Non-pigmented ciliary epithelial cell (primary cell): ENCODE measurements at places on chromosomes 1 and 21.
A peak's percentile ranks its signal among the peaks of the same experiment; 100 is the strongest.

- no peak for DNase-seq
These were observed 369.6 kb upstream of the USP24 start for GRCh38 chr1:55584526-55585401.

DNA sequence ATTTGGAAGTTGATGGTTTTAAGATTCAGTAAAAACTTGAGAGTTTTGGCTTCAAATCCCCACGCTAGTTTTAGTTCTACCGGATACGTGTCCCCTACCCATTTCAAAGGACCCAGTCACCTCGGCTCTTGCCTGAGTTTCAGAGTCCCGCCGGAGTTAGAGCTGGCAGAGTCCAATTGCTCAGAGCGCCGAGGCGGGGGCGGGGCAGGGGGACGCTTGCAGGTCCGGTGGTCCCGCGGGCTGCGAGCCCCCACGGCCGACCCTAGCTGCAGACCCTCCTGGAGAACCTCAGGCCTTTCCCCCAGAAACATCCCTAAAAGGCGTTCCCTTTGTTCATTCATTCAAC is 765 bp upstream of the VPS45 start:
- no peak for DNase-seq

GRCh38 chr1:206572835-206573234 is 39.4 kb downstream of the EIF2D start:
- DNase-seq: no peak

GRCh38 chr1:7885513-7886404 is 32.9 kb upstream of the UTS2 start:
- no peak for DNase-seq

- DNase-seq: peak; percentile 22
These were observed 18.8 kb downstream of the RGS13 start for GRCh38 chr1:192654591-192655251.

DNA sequence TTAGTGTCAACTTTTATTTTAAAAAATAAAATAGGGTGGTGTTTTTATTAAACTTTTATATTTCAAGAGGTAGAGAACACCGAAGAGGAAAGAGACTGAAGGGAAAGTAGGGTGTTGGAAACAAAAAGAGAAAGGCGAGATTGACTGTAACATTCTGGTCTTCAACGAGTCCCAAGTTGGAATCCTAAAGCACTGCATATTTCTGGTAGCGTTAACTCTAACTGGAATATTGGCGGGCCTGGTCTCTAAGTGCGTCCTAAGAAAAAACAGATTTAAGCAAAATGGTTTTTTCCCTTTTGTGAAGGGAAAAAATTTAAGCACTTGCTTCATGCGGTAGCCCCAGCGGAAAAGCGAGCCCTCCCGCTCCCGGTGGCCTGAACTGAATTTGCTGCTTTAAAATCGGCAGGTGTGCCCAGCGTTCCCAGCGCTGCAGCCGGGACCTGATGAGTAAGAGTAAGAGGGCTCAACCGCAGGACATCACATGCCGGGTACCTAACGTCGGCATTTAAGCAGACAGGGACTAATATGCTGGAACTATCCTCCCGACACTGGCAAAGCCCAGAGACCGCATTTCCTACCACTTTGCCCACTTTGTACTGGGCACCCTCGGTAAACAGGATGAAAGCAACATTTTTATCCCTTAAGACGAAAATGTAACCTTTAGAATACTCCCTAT is 30.5 kb upstream of the NFIA start:
- no peak for DNase-seq

DNA sequence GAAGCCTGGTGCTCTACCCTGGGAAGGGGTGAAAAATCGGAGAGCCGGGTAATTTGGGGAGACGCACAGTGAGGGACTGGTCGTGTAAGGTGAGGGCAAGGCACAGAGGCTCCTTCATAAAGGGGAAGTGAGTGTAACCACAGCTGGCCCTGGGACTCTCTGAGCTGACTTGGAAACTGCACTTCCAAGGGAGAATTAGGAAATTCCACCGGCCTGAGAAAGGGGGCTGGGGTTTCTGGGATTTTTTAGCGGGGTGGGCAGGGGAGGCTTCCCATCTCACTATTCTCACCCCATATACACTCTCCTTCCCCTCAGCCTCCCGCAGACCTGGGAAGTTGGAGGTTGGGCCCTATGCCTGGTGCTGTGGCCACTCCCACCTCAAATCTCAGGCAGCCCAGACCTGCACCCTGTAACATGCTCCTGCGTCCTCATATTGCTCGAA is 88.3 kb upstream of the IPO9 start:
- DNase-seq: no peak

DNA sequence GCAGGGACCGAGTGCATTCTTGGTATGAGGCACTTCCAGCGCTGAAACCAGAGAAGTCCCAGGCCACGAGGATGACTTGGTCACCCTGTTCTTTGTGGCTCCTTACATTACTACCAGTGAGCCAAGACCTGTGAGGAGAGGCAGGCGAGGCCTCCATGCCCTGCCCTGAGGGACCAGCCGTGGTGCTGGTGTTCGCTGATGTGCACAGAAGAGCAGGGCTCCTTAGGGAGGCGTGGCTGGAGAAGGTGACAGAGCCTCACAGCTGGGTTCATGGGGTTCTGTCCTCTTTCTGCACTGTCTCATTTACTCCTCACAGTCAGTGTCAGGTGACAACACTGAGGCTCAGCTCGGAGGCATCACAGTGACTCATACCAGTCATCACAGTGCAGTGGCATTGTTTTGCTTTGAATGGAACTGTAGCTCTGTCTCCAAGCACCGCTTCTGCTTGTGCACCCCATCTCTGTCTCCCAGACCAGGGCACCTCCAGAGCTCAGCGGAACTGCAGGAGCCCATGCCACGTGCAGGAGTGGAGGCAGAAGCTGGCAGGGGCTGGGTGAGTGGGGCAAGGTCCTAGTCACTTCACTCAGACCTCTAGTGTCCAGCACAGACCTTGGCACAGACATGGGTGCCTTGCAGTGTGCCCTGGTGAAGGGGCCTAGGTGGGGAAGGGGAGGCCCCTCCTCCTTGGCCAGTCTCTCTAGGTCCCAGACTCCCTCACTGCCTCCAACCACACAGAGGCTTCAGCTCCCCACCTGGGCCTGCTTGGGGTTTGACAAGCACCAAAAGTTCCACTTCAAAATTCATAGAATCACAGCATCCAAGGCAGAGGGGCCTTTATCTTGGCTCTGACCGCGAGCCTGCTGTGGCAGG is 310.9 kb downstream of the MATN1 start:
- no peak for DNase-seq

GRCh38 chr1:33712186-33712585 is 151.7 kb upstream of the HMGB4 start:
- no peak for DNase-seq

DNA sequence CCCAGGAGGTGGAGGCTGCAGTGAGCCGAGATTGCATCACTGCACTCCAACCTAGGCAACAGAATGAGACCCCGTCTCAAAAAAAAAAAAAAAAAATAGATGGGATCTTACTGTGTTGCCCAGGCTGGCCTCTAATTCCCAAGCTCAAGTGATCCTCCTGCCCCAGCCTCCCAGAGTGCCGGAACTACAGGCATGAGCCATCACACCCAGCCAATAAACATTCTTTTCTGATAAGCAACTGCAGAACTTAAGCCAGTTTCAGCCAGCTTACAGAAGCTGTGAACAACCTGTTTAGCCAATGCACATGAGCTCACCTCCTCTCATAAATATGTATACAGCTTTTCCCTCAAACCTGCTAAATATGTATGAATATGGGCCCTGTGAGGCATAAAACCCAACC is 3.1 kb upstream of the MIIP start:
- DNase-seq: no peak

DNA sequence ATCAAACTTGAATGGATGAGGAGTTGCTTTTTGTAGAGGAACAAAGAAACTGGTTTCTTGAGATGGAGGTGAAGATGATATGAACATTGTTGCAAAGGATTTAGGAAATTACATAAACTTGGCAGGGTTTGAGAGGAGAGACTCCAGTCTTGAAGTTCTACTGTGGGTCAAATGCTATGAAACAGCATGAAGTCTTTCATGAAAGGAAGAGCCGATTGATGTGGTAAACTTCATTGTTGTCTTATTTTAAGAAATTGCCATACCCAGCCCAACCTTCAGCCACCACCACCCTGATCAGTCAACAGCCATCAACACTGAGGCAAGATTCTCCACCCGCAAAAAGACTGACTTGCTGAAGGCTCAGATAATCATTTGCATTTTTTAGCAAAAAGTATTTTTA is 52.2 kb downstream of the SIPA1L2 start:
- DNase-seq: no peak

DNA sequence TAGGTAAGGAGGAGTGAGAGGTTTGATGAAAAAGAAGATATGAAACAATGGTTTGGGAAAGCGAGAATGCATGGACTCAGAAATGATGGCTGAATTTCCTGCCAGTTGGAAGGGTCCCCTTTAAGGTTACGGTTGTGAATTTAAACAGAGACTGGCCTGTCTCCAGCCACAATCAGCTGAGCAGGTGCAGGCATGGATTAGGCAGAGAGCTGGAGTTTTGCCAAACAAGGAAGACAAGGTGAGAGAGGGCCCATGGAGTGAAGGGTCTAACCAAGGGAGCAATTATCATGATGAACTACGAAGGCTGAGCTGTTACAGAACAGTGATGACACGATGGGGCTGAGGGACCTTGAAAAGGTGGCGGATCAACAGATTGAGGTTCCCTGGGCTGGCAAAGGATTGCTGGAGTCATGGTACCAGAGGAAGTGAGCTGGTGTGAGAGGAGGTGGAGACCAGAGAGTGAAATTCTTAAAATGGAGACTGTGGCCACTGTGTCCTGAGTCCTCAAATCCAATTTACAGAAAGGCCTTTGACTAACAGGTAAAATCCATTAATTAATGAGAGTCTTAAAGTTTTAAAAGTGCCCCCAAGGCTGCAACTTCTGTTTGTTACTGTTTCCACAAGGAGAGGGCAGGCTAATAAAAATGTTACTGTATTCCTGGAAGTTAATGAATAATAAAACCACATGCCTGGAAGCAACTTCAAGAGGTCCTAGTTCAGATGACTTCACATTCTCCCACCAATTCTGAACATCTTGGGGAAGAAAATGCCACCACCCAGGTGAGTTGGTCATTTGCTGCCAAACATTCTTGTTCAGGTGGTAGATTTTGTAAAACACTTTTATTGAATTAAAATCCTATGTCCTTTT is 41.5 kb downstream of the LHX9 start:
- no peak for DNase-seq

- DNase-seq: no peak
These were observed 160.9 kb downstream of the GABPA start for GRCh38 chr21:25895565-25896205.

DNA sequence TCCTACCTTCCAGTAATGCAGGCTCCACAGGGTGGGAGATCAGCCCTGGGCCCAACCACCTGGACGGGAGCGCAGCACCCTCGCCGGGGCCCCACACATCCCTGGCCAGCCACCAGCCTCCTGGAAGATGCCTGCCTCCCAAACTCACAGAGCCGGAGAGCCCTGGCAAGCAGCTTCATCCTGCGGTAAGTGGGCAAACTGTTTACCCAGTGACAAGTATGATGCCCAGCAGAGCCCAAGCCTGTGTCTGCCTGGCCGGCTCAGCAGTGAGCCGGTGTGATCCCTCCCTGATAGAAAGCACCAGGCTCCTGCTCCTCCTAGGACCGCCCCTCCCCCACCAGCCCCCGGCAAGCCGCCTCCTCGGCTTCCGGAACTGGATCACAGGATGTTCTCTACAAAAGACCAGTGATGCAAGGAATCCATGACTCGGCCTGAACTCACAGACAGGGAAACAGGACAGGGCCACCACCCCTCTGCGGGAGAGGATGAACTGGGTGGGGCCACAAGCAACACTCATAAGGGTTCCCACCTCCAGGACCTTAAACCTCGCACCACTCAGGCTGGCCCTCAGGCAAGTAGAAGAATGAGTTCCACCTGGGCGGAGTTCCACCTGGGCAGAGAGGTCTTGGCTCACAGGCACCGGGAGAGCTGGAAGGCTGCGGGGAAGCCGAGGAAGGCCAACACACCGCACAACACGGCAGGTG is 7.9 kb downstream of the ACOT7 start:
- no peak for DNase-seq

- no peak for DNase-seq
These were observed 35.7 kb upstream of the IFNLR1 start for GRCh38 chr1:24222793-24223192.

GRCh38 chr1:21300774-21301173 is 10.5 kb upstream of the ECE1 start:
- no peak for DNase-seq
